ENCODE measurements at places on chromosomes 16 and 17. TPM values are rescaled to one million over a fixed set of nuclear protein-coding genes. Genes with fewer than 3 reads are reported as not detected.

GRCh38 chr16:78490431-78490830 is 391.0 kb downstream of the WWOX start:
- no peak for DNase-seq

- DNase-seq: no peak
Measured at GRCh38 chr17:81333616-81334368, 38.7 kb upstream of the SLC38A10 start.

DNA sequence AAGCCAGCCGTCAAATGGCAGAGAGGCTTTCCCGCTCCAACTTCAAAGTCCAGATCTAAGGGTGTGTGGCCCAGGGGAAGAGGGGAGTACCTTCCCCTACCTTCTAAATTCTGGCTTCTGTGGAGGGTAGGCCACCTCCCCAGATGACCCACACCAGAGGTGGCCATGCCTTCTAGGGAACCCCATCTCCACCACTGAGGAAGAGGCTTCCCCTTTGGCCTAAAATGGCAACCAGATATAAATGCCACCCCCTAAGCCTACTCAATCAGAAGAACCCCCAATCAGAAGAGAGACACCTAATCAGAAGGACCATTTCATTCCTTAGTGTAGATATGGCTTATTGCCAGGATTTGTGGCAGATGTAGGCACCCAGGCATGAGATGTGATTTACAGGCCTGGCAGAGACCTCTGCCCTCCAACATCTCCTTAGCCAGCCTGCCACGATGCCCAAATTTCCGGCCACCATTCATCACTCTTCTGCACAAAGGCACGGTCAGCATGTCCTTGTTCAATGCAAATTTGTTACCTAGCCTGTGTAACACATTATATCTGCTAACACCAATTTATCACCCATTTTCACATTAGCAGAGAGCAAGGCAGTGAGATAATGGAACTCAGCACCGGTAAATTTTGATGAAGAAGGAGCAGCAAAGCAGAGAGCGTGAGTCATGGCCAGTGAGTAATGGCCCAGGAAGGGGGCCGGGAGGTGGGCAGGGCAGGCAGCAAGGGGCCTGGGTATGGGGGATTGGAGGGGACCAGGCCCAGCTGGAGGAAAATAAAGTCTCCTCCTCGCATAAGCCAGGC is 1.2 kb upstream of the MGAT5B start:
- DNase-seq: no peak

DNA sequence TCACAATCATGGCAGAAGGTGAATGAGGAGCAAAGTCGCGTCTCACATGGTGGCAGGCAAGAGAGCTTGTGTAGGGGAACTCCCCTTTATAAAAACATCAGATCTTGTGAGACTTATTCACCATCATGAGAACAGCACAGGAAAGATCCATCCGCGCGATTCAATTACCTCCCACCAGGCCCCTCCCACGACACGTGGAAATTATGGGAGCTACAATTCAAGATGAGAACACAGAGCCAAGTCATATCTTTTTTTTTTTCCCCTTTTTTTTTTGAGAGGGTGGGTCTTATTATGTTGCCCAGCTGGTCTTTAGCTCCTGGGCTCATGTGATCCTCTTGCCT is 60.0 kb downstream of the RPTOR start:
- no peak for DNase-seq

GRCh38 chr16:12201866-12202265 is 225.3 kb downstream of the SNX29 start:
- no peak for DNase-seq

DNA sequence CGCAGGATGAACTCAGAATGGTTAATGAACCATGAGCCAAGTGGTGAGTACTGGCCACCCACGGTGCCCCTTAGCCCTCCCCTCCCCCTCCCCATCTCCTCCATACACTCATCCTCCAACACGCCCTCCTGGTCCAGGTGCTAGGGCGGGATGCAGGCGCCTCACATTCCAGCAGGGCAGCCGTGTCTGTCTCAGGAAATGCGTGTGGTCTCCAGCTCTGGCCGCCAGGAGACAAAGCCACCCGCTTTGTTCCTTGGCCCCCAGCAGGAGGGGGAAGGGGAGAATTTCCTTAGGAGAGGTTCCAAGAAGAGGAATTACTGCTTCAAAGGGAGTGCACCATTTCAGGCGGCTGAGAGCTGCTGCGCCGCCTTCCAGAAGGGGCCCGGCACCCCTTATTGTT is 29.7 kb upstream of the RMI2 start:
- DNase-seq: no peak

DNA sequence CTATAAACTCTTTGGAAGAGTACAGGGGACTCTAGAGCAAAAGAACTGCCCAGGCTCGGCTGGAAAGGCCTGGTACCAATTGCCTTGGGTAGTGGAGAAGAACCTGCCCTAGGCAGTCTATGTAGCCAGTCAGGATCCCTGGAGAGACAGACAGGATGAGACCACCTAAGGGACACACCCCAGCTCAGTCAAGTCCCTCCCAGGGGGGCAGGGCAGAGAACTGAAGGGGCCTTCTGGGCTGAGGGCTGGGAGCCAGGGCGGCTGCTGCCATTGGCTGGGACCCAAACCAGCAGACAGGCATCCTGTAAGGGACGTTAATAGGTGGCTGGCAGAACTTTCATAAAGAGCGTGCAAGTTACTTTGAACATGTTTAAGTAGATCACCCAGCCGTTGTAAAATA is 12.8 kb upstream of the SLC38A8 start:
- DNase-seq: no peak

DNA sequence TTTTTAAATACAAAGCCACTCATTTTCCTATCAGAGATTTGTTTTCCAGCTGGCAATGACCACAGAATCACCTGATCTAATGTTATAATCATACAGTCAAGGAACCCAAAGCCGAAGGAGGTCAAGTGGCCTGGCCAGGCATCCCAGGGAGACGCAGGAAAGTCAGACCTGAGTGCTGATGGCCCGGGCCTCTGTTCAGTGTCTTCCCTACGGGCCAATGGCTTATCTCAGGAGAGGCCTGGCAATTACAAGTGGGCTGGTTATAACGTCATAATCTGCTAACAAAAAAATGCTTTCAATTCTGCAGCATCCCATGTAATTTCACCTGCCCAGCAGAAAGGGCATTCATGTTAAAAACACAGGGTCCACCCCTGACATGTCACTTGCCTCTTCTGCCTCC is 43.5 kb downstream of the ARHGAP17 start:
- no peak for DNase-seq

- no peak for DNase-seq
Measured at GRCh38 chr17:80482555-80483308, 6.3 kb upstream of the NPTX1 start.

GRCh38 chr17:5975661-5976060 is 94.5 kb upstream of the WSCD1 start:
- DNase-seq: no peak

GRCh38 chr17:48055531-48056245 is 7.5 kb downstream of the NFE2L1 start:
- DNase-seq: no peak

Gene C17orf67
- total RNA-seq: 2.7 TPM

Gene MYLK3
- total RNA-seq: 0.25 TPM

Gene PITPNM3
- 8.6 TPM for total RNA-seq

Gene TSEN54
- 30.9 TPM for total RNA-seq
